ENCODE measurements at places on chromosomes 6 and 20.
A peak's percentile ranks its signal among the peaks of the same experiment; 100 is the strongest.

GRCh38 chr20:64228751-64229506 is 26.6 kb upstream of the PCMTD2 start:
- DNase-seq: no peak

GRCh38 chr6:94597487-94597886 is 979.8 kb upstream of the MANEA start:
- DNase-seq: no peak

- no peak for DNase-seq
Observed at GRCh38 chr20:51037532-51038115, 14.7 kb upstream of the KCNG1 start.

GRCh38 chr20:20743511-20744169 is 31.2 kb upstream of the RALGAPA2 start:
- DNase-seq: peak; percentile 82

- DNase-seq: peak; percentile 24
Observed at GRCh38 chr20:31861385-31862156, 8.8 kb downstream of the DUSP15 start.

GRCh38 chr6:157967020-157967419 is 14.6 kb upstream of the SYNJ2 start:
- no peak for DNase-seq

GRCh38 chr6:125745281-125746018 is 4.0 kb upstream of the HEY2 start:
- DNase-seq: peak; percentile 59

GRCh38 chr20:50550531-50550930 is 40.3 kb downstream of the PTPN1 start:
- DNase-seq: no peak

- DNase-seq: no peak
Observed at GRCh38 chr20:64160526-64161355, 3.5 kb upstream of the MYT1 start.

- no peak for DNase-seq
Observed at GRCh38 chr6:136604928-136605510, 54.8 kb upstream of the MAP7 start.

DNA sequence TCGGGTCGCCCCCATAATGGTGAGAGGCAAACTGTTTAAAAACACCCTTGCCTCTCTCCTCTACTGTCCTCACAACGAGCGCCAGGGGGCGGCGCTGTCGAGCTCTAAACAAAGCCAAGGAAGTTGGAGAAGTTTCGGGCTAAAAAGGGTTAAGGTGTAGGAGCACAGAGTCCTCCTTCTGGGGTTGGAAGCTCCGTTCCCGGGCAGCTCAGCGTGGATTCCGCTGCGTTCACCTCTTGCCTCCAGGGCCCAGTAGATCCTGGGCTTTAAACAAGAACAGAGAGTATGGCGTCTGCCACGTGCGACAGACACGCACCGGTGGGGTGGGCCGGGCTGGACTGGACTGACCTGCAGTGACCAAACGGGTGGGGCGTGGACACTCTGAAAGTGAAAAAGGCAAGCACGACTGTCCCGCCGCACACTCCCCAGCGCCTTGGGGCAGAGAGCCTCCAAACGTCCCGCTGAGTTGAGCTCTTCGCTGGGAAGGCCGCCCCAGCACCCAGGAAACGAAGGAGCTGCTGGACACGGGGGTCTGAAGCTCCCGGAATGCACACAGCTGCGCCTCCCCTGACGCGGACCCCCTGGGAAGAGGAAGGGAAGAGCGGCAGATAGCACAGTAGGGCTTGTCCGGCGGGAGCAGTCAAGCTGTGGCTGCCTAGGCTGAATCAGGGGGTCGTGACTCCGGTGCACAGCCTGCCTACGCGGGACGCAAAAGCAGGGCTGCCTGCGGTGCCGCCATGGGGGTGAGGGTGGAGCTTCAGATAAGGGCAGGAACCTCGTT is 1.6 kb upstream of the THBD start:
- peak; percentile 8 for DNase-seq

Measured in midbrain (tissue), 1 donor.